CD4-positive, alpha-beta T cell treated with Interleukin-12 subunit alpha and Interleukin-12 subunit beta, for 1 hour (primary cell): ENCODE measurements at places on chromosomes 3 and 15.

DNA sequence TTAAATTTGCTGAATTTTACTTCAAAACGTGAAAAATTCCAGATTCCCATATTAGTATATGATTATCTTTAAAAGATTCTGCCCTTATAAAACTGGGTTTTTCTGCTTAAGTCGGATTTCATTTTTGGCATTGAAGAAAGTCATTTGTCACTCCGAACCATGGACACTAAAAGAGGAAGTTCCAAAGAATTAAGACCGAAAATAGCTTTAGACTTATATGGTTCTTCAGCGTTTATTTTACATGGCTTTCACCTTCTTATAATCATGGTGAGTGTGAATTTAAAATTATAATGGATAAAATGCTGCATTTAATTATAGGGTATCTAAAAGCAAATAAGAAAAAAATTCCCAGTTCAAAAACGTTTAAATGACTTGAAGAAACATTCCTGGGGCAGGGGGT lies 1.0 kb downstream of the C3orf38 start:
- DNase-seq, result no peak

GRCh38 chr3:11914041-11914440 lies 67.4 kb upstream of the TAMM41 start:
- DNase-seq, result no peak

DNA sequence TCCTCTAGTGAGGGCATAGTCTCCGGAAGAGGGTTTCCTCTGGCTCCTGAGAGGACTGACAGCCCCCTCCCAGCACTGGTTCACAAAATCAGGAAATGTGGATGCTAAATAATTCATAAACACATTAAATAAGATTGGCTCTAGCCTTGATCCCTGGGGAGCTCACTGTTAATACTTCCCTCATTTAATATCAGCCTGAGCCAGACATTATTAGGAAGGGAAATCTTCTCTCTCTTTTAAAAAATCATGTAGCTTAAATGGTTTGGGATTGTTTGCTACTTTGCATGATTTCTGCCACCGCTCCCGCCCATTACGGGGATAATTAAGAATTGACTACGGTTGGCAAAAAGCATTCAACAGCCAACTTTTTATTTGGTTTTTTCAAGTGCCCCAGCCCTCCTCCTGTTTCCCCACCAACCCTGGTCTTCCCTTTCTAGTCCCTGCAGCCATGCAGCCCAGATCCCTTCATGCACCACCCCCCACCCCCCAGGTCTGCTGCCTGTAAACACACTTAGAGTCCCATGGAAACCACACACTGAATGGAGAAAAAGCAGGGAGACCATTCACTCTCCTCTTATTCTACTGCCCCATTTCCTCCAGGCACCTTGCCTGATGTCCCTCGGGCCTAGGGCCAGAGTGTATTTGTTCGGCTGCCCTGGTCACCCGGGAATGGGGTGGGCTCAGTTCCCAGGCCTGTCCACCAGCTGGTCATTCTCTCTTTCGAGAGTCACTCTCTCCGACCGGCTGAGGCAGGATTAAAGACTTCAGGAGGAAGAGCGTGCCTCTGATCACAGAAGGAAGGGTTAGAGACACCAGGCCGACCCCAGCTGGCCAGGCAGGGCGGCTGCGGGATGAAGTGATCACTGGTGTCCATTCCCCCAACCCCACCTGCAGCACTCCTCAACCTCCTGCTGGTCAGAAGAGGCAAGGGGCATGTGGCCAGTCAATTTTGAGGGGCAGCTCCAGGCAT lies 45.1 kb downstream of the SEMA5B start:
- no peak for DNase-seq

DNA sequence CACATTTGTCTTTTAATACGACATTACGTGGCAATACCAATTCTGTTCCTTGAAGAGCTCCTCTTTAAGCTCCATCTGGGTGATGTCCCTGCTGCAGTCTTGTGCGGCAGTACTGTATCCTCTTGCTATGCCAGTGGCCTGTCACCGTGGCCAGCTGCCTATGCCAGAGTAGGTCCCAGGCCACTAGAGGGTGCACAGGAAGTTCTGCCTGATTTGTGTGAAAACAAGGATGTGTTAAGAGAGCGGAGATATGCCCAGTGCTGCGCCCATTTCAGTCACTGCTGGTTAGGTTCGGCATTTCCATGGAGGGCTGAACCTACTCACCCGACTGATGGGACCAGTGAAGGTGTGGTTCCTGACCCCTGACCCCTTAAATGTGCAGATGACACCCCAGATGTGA lies 25.2 kb downstream of the NIPA1 start:
- no peak for DNase-seq

DNA sequence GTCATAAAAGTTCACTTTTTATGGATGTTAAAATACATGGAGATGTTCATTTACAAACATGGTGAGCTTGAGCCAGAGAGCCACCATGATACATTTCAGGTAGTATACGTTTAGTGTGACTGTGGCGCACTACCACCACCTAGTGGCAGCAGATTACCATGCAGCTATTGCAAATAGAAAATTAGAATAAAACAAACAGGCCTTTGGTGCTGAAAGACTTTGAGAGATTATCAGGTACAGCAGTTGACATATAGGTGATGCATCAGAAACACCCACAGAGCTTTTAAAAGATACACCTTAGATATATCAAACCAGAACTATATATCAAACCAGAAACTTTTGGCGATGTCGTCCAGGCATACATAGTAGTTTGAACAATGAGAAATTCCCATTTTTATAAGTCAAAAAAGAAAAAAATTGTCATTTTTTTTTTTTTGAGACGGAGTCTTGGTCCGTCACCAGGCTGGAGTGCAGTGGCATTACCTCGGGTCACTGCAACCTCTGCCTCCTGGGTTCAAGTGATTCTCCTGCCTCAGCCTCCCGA lies 42.0 kb upstream of the ICE2 start:
- peak; percentile 84 for DNase-seq

GRCh38 chr15:60477916-60478565 lies 901 bp downstream of the ICE2 start:
- DNase-seq, result peak; percentile 9

- DNase-seq, result no peak
Observed at GRCh38 chr3:126449621-126450051, 26.1 kb downstream of the ZXDC start.

- no peak for DNase-seq
Observed at GRCh38 chr3:168085491-168086119, 10.1 kb downstream of the GOLIM4 start.

DNA sequence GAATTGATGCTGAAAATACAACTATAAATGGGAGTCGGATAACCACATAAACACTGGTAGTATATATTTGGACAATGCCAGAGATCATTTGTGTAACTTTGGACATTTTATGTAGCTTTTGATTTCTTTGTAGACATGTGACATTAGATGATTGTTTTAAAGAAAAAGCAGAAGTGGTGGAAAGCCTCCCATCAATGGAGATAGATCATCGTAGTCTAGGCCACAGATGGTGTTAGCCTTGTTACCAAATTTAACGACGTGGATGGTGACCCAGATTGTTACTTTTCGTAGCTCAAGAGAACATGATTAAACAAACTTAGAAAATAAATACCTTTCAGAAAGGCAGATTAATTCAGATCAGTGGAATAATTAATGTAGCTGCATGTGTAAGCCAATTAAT lies 8.8 kb downstream of the CACNA1D start:
- no peak for DNase-seq

DNA sequence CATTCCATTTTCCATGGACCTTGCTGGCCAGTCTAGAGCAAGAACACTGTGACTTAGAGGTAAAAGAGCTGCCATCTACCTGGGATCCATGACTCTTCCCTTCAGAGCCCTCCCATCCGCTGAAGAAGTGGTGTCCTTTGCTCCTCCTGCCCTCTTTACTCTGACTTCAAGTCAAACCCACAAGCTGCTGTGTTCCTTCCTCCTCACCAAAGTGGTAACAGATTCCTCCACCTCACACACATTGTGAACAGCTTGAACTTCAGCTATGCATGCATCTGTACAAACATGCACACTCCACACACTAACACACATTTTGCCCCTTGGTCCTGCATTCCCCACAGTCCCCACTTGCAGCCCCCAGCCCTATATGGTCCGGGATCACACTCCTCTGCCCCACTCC lies 990 bp downstream of the IQCF5 start:
- DNase-seq, result no peak

DNA sequence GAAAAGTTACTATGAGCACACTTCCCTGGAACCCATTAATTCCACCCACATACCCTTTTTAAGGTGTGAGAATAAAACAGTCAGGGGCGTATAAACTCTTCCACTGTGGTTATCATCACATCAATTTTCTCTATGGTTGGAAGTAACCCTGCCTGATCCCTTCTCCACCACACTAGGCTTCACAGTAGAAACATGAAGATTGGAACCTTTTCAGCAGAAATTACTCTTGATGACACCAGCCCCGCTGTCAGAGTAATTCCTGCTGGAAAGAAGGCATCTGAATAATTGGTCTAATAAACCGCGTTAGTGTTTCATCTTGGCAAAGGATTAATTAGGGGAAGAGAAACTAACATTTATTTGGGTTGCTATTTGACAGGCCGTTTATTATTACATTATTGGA lies 278.4 kb downstream of the MFSD1 start:
- DNase-seq, result no peak

- no peak for DNase-seq
Observed at GRCh38 chr15:32718821-32719716, 1.3 kb downstream of the GREM1 start.

GRCh38 chr15:95016511-95017229 lies 785.3 kb downstream of the MCTP2 start:
- DNase-seq, result no peak

DNA sequence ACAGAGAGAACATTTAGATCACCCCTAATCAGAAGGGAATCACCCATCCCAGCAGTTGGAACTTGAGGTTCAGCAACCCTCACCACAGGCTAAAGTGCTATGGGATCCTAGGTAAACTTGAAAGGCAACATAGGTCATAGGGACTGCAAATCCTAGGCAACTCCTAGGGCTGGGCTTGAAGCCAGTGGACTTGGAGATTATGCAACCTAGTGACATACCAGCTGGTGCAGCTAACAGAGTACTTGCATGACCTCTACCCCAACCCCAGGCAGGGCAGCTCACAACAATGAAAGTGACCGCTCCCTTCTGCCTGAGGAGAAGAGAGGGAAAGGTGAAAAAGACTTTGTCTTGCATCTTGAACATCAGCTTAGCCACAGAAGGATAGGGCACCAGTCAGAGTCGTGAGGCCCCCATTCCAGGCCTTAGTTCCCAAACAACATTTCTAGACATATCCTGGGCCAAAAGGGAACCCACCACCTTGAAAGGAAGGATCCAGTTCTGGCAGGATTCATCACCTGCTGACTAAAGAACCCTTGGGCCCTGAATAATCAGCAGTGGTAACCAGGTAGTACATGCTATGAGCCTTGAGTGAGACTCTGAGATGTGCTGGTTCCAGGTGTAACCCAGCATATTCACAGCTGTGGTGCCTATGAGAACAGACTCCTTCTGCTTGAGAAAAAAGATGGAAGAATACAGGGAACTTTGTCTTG lies 37.6 kb upstream of the FBN1 start:
- no peak for DNase-seq

DNA sequence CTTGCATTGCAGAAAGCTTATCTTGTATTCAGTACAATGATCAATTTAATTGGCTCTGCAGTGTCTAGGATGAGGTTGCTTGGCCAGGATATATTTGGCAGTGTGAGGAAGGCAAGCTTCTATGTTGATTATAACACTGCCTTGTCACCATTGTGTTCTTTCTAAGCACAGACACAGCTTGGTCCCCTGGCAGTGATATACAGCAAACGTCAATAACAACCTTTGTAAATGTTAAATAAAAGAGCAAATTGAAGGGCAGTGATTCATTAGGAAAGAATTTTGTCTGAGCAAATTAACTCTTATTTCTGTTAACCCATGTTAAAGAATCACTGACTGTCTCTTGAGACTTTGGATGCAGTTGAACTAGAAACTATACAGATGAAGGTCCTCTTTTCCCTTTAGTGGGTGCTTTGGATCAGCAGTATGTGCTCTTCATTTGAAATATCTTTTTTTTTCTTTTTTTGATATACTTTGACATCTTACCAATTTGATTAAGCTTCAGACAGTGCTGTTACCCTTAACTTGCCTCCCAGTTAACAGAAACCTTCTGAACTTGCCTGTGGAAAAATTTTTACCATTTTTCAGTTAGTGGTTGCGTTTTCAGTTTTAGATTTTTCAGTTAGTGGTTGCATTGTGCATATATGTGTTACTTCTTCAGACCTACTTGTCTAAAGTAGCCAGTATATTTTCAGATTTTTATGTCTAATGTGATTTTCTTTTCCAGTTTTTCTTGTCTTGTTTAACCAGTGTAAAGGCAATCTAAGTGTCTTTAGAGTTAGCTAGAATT lies 199.8 kb downstream of the TCF12 start:
- no peak for DNase-seq

GRCh38 chr15:65346856-65347598 lies 30.8 kb downstream of the IGDCC3 start:
- no peak for DNase-seq

DNA sequence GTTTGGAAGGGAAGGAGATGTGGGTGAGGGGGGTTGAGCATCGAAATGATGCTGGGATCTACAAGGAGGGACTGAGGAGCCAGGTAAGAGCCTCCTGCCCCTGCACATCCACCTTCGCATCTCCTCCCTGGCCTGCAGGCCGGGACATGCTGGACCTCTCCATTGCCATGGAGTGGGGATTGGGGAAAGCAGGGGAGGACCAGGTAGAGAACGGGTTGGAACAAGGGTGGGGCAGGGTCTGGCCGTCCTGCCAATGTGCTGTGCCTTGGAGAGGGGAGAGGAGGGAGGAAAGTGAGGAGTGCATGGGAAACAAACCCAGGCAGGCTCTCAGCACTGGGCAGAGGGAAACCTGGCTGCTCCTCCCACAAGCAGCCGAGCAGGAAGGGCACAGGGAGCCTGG lies 10.6 kb downstream of the PLA2G4B start:
- DNase-seq, result no peak

GRCh38 chr3:174325834-174326700 lies 533.1 kb upstream of the NAALADL2 start:
- no peak for DNase-seq

DNA sequence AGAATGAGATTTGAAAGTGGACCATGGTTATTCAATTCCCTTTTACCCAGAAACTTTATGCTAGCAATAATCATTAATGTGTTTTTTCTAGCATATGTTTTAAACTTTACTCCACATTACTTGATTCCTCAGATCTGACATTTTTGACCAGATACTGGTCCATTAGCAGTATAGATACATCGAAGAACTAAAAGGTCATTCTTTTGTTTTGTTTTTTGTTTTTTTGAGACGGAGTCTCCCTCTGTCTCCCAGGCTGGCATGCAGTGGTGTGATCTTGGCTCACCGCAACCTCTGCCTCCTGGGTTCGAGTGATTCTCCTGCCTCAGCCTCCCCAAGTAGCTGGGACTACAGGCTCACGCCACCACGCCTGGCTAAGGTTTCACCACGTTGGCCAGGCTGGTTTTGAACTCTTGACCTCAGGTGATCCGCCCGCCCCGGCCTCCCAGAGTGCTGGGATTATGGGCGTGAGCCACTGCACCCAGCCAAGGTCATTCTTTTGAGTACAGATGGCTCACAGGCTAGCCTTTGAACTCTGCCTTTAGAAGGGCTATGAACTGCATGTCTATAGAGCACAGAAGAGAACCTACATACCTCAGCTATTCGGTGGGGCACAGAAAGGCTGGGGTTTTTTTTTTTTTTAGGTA lies 28.6 kb downstream of the CHP1 start:
- DNase-seq, result no peak
